ENCODE measurements at places on chromosomes 4 and X. TPM values are rescaled to one million over a fixed set of nuclear protein-coding genes. Genes with fewer than 3 reads are reported as not detected.

DNA sequence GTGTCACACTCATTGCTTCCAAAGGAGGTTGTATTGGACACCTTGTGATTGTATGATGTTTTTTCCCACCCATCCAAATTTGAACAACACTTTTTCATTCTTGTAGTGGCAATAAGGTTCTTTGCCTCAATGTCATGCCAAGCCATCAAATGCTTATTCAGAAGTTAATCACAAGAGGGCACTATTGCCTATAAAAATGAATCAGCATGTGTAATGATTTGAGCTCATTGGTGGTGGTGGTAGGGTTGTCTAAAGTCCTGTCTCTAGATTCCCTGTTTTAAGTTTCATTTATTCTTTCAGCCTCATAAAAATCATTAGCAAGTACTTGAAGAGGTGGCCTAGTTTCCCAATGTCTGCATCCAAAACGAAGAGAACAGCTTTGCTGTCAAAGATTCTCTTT lies 37.0 kb downstream of the IRS4 start:
- H3K27me3 ChIP-seq = no peaks in the 10 kb centered on the region
- H3K4me1 ChIP-seq = no peaks in the 10 kb centered on the region
- no peak overlapping the region for H3K4me3 ChIP-seq
- H3K36me3 ChIP-seq = no peaks in the 10 kb centered on the region

GRCh38 chr4:152990471-152991131 lies 54.5 kb downstream of the FHDC1 start:
- H3K27ac ChIP-seq = no peak overlapping the region
- no peaks in the 10 kb centered on the region for H3K36me3 ChIP-seq
- no peaks in the 10 kb centered on the region for H3K4me1 ChIP-seq
- peaks cover 30% of the 10 kb centered on the region for H3K27me3 ChIP-seq

DNA sequence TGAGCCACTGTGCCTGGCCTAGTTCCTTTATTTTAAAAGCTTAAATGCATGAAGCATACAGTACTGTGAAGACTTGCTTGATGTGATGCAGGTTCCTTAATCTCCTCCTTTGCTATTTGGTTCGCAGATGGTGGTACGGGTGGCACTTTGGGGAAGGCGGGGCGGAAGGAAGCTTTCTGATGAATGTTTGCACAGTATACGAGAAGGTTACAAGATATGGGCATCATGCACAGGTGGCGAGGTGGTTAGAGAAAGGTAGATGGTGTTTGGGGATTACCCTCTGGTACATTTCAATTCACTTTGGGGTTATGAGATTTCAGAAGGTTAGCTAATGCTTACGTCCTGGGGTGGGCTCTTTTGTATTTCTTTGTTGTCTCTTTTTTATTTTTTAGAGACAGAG lies 17.2 kb downstream of the RHOH start:
- H3K4me1 ChIP-seq = no peaks in the 10 kb centered on the region
- H3K27ac ChIP-seq = no peak overlapping the region
- H3K4me3 ChIP-seq = no peak overlapping the region

Gene ELF4
- 2.2 TPM for total RNA-seq

DNA sequence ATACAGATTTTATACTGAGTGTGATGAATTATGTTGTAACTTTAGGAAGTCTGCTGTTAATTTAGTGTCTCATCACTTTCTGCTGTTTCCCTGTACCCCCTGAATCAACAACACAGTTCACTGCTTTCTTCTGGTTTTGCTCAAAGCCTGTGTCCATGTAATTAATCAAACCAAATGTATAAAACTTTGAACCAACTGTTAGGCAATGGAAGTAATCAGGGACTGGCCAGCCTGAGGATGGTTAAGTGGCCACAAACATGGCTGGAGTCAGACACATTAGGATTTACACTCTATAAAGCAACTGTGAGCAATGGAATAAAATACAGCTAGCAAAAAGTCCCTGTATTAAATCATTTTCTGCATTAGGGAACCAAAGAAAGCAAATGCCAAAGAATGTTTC lies 42.6 kb downstream of the CXCL1 start:
- H3K27ac ChIP-seq = no peak overlapping the region
- no peak for DNase-seq
- no peaks in the 10 kb centered on the region for H3K4me1 ChIP-seq
- H3K36me3 ChIP-seq = no peaks in the 10 kb centered on the region
- H3K4me3 ChIP-seq = no peak overlapping the region
- no peaks in the 10 kb centered on the region for H3K27me3 ChIP-seq

DNA sequence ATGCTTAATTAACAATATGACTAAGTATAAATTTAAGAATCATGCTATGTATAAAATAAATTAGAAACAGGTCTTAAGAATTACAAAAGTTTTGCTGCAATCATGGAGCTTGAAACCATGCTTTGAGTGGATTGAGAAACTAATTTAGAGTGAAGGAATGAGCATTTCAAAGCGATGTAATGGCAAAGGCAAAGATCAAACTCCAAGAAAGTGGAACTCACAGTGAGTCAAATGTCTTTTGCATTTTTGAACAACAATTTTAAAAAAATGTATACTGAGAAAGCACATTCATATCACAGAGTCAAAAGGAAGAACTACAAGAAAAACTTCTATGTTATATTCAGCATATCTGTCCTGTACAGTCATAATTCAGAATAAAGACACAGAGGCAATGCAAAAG lies 6.6 kb downstream of the GPRIN3 start:
- H3K4me1 ChIP-seq = peaks cover 83% of the 10 kb centered on the region
- no peaks in the 10 kb centered on the region for H3K27me3 ChIP-seq
- no peak overlapping the region for H3K4me3 ChIP-seq
- no peak for DNase-seq

DNA sequence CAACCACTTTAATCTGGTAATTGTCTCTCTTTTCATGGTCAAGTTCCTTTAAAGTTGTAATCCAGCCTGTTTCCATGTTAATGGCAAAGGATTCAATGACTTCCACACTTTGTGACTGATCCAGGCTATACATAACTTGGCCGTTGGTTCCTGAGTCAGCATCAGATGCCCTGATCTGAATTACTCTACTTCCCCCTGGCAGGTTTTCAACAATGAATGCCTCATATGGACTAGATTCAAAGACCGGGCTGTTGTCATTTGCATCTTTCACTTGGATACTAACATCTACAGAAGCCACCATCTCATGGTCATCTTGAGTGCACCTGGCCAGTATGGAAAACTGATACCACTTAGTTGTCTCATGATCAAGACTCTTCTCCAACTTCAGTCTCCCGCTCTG lies 62.6 kb upstream of the MTNR1A start:
- peaks cover 53% of the 10 kb centered on the region for H3K36me3 ChIP-seq
- no peak overlapping the region for H3K4me3 ChIP-seq
- H3K27me3 ChIP-seq = no peaks in the 10 kb centered on the region
- peaks cover 10% of the 10 kb centered on the region for H3K4me1 ChIP-seq
- DNase-seq = no peak

- peaks cover 32% of the 10 kb centered on the region for H3K36me3 ChIP-seq
- no peak for DNase-seq
- peak overlapping the region; percentile 96 for H3K27ac ChIP-seq
- peak overlapping the region; percentile 84 for H3K4me3 ChIP-seq
- H3K27me3 ChIP-seq = peaks cover 88% of the 10 kb centered on the region
- H3K4me1 ChIP-seq = peaks cover 71% of the 10 kb centered on the region
Observed at GRCh38 chr4:173525118-173526011, 4.7 kb downstream of the HAND2 start.

- H3K27me3 ChIP-seq = no peaks in the 10 kb centered on the region
- H3K4me3 ChIP-seq = no peak overlapping the region
- H3K4me1 ChIP-seq = peaks cover 56% of the 10 kb centered on the region
Observed at GRCh38 chr4:185868983-185869382, 57.0 kb upstream of the SORBS2 start.

Gene TRAM1L1
- 0.82 TPM for total RNA-seq

DNA sequence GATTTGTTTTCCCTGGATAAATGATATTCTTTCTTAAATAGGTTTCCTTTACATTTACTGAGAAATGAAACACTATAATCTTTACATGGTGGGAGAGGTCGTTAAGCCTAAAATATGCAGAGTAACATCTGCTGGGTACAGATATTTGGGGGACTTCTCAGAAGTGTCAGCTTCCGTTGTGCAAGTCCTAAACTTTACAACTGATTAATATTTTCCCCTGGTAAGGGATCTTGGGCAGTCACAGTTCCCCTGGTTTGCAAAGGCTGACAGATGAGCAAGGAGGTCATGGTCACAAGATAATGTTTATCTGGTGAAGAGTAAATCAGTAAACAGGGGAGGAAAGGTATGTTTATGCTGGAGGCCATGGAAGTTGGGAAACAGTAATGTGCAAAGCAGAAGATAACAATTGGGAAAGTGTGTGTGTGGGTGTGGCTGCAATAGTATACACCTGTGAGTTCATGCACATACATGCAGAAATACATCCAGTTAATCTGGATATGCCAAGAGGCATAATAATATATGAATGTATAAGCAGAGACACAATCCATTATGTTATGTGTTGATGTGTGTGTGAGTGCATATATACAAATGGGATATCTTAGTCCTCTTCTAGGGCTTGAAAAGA lies 508.2 kb upstream of the FAM241A start:
- no peaks in the 10 kb centered on the region for H3K36me3 ChIP-seq
- peaks cover 16% of the 10 kb centered on the region for H3K27me3 ChIP-seq
- DNase-seq = no peak
- no peak overlapping the region for H3K4me3 ChIP-seq

Gene MAGEH1
- 10.7 TPM for total RNA-seq

Gene ERAS
- total RNA-seq = not detected

DNA sequence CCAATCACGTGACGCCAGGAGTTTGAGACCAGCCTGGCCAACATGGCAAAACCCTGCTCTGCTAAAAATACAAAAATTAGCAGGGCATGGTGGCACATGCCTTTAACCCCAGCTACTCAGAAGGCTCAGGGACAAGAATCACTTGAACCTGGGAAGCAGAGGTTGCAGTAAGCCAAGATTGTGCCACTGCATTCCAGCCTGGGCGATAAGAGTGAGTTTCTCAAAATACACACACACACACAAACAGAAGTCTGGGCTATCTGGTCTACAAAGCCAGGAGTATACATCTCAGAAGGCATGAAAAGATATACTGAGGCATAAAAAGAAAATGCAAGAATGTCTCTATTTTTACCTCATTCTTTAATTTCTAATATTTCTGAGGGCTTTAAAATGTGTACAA lies 11.3 kb downstream of the YTHDC1 start:
- peaks cover 37% of the 10 kb centered on the region for H3K36me3 ChIP-seq
- H3K4me3 ChIP-seq = peak overlapping the region; percentile 2
- H3K4me1 ChIP-seq = peaks cover 91% of the 10 kb centered on the region
- H3K27me3 ChIP-seq = no peaks in the 10 kb centered on the region
- DNase-seq = no peak
- peak overlapping the region; percentile 64 for H3K27ac ChIP-seq

DNA sequence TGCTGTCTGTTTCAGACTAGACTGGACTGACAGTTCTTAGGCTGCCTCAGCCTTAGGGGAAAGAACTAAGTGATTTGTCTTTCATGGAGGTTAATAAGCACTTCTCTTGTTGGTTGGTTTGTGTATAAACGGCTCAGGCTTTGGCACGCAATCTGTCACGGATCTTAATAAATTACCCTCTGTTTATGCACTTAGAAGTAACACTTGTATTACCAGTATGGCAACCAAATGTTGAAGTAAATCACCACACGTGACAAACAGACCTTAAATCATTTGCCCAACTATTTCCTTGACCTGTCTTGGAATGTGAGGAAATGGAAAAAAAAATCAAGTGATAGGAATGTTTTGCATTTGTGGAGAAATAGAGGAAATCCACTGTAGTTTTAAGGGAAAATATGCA lies 69.9 kb downstream of the TEX13A start:
- H3K27me3 ChIP-seq = no peaks in the 10 kb centered on the region
- no peak overlapping the region for H3K27ac ChIP-seq
- no peaks in the 10 kb centered on the region for H3K36me3 ChIP-seq
- H3K4me1 ChIP-seq = no peaks in the 10 kb centered on the region

Gene MID1IP1
- total RNA-seq = 30.9 TPM

Gene GPR143
- total RNA-seq = not detected

DNA sequence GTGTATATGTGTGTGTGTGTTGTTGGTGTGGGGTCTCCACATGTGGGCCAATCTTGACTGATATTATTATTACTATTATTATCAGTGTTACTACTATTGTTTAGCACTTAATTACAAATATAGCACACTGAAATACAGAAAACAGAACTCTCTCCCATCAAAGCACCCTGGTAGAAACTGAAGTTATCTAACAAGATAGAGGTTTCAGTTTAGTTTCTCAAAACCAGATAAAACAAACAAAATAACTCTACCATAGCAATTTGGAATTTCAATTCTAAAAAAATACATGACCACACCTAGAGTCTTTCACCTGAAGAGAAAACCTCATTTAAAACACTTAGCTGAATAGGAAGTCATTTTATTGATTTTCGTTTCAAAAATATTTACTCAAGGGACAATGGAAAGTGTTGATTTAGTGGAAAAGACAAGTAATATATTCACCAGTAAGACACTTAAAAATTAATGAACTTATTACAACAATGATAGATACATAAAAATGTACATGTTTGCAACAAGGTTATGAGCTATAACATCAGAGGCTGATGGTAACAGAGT lies 252.3 kb downstream of the PDHA2 start:
- no peak overlapping the region for H3K27ac ChIP-seq
- H3K4me1 ChIP-seq = no peaks in the 10 kb centered on the region
- no peak for DNase-seq
- no peak overlapping the region for H3K4me3 ChIP-seq

DNA sequence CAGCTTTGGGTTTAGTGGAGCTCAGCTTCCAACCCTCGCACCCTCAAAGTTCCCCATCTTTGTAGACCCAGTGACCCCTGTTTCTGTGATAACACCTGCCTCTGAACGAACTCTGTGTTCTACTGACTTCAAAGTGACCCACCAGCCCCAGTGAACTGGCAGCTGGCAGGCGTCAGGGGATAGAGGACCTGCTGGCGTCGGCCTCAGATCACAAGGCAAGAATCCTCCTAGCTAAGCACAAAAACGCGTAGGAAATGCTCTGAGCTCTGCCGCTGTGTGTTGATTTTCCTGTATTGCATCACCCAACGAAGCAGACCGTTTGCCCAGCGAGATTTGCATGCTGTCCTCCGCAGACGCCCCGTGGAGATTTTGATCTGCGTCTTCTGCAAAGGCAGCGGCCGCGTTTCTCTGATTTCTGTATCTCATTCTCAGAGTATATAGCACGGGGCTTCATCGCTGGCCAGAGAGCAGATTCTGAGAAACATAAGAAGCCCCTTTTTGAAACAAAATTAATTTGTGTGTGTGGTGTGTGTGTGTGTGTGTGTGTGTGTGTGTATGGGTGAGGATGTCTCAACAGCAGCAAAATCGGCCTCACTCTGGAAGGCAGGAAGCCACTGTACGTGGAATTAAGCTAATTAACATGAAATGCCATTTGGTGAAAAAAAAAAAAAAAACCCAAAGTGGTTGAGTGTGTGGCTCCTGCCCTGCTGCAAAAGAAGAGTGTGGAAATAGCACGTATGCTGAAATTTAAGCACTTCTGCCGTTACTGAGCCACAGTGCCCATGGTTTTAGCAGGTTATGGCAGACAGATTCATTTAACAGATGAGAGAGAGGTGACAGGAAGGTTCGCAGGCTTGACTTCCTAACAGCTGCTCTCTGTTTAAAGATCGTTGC lies 29.2 kb upstream of the ASMTL start:
- no peaks in the 10 kb centered on the region for H3K36me3 ChIP-seq
- H3K27ac ChIP-seq = peak overlapping the region; percentile 80
- peak overlapping the region; percentile 32 for H3K4me3 ChIP-seq
- peak; percentile 43 for DNase-seq
- H3K27me3 ChIP-seq = peaks cover 24% of the 10 kb centered on the region

- no peaks in the 10 kb centered on the region for H3K36me3 ChIP-seq
- peak overlapping the region; percentile 68 for H3K27ac ChIP-seq
- no peaks in the 10 kb centered on the region for H3K27me3 ChIP-seq
- DNase-seq = no peak
- H3K4me1 ChIP-seq = peaks cover 41% of the 10 kb centered on the region
Observed at GRCh38 chrX:130084631-130085237, 25.6 kb downstream of the ELF4 start.

Gene PIR
- total RNA-seq = 13.0 TPM

Measured in left ventricle myocardium inferior (tissue), 1 donor.